ENCODE measurements at places on chromosomes 7 and 10.
A peak's percentile ranks its signal among the peaks of the same experiment; 100 is the strongest.

- DNase-seq: peak; percentile 91
Observed at GRCh38 chr10:21292763-21293517, 232.5 kb downstream of the SKIDA1 start.

DNA sequence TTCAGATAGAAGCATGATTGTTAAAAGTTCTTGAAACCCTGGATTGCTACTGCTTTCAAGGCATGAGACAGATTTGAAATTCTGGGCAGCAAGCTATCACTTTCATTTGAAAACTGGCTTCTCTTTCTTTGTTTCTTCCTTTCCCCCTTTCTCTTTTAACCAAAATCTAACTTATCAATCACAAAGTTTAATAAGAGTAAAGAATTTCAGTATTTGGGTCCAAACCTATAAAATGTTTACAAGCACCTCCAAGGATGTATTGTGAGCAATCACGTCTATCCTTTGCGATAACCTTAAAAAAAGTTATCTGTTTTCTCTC lies 21.6 kb upstream of the RPA3 start:
- no peak for DNase-seq

GRCh38 chr7:70595370-70595754 lies 536.6 kb upstream of the GALNT17 start:
- DNase-seq: no peak

GRCh38 chr7:140525743-140526142 lies 46.4 kb upstream of the MKRN1 start:
- DNase-seq: no peak

- peak; percentile 51 for DNase-seq
Observed at GRCh38 chr10:76309070-76309469, 877.6 kb downstream of the LRMDA start.

DNA sequence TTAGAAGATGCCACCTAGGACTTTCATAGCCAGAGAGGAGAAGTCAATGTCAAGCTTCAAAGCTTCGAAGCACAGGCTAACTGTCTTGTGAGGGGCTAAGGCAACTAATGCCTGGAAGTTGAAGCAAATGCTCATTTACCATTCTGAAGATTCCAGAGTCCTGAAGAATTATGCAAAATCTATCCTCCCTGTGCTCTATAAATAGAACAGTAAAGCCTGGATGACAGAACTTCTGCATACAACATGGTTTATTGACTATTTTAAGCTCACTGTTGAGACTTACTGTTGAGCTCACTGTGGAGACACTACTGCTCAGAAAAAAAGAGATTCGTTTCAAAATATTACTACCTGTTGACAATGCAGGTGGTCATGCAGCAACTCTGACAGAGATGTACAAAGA lies 28.6 kb downstream of the TNS3 start:
- DNase-seq: no peak

DNA sequence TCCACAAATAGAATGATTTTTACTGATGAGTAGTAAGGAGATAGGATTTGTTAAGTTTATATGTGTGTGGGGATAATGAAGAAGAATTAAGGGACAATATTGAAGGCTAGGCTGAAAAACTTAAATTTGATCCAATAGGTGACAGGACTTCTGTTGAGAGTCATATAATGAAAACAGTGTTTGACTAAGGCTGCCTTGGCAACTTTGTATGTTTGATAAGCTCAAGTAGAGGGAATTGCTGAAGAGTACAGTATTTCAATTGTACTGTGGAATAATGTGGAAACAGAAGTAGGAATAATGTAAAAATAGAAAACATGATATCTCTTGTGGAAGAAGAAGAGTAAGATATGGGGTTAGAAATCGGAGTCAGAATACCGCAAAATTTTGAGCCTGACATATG lies 10.5 kb downstream of the R3HCC1L start:
- DNase-seq: no peak

DNA sequence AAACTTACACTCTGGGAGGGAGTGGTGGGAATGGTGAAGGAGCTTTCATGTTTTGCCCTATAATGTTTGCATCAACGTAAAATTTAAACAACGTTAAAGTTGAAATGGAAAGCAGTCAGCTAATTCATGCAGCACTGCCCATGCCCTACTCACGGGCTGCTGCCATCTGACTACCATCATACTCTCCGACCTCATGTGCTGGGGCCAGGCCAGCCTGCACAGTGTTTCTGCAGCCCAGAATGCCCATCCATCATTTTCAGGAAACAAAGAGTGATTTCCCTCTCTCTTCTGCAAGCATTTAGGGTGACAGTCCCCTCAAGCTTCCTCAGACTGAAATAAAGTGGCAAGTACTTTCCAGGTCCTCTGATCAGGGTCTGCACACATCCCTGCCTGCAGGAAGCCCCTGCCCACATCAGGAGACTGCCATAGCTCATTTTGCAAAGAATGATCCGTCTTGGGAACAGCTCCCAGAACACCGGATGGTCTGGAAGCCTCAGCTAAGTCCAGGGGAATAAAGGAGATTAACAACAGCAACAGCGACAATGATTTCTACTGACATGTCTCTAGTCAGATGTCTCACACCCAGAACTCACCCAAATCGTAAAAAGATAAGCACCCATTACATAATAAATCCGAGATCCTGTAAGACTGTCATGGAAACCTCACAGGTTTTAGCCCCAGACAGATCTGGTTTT lies 40.3 kb downstream of the ARHGAP22 start:
- no peak for DNase-seq

DNA sequence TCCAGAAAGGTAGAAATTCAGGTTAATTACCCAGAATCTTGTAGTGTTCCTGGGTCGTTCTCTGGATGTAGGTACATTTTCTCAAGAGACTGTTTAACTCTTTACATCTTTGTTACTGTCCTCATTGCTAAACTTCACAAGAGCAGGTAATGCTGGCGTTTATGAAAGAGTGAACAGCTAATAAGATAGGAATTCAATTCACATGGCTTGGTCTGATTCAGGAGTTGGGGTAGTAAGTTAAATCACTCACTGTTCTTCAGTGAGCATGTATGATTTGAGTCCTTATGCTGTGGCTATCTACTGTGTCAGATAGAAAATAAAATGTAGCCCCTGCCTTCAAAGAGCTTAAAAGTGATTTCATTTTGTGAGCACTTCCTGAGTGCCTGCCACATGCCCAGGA lies 480.0 kb downstream of the LRMDA start:
- DNase-seq: no peak

DNA sequence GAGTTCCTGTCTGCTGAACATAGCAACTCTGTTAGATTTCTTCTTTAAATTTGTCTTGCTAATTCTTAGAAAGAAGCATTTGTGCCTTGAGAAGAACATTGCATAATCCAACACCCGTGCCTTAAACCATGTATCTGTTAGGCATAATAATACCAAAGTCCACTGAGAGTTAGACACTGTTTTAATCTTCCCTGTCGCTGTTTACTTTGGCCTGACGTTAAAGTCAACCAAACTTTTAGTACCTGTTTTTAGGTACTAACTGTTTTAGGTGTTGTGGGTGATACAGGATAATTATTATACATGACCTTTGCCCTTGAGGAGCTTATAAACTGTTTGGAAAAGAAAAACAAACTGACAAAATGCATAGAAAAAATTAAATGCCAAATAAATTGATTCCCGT lies 43.6 kb downstream of the KLHDC10 start:
- no peak for DNase-seq

Data from eye (tissue), 1 donor.